GOT3 (cell line): ENCODE measurements at places on chromosomes 12 and 14.

DNA sequence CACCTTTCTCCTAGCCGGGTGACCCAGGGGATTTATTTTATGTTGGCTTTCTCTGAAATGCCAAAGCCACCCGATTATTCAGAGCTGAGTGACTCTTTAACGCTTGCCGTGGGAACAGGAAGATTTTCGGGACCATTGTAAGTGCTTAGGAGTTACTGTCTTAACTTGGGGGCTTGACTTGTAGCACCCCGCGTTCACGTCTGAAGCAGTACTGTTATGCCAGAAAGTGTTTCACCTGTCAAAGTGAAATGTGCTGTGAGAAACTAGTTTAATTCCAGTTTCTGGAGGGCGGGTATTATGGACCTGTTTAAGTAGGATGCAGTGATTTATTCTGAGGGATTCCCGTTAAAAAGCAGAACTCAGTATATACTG, 218 bp downstream of the LYSET start:
- DNase-seq = no peak

GRCh38 chr14:102902523-102903247, 19.8 kb upstream of the AMN start:
- no peak for DNase-seq

DNA sequence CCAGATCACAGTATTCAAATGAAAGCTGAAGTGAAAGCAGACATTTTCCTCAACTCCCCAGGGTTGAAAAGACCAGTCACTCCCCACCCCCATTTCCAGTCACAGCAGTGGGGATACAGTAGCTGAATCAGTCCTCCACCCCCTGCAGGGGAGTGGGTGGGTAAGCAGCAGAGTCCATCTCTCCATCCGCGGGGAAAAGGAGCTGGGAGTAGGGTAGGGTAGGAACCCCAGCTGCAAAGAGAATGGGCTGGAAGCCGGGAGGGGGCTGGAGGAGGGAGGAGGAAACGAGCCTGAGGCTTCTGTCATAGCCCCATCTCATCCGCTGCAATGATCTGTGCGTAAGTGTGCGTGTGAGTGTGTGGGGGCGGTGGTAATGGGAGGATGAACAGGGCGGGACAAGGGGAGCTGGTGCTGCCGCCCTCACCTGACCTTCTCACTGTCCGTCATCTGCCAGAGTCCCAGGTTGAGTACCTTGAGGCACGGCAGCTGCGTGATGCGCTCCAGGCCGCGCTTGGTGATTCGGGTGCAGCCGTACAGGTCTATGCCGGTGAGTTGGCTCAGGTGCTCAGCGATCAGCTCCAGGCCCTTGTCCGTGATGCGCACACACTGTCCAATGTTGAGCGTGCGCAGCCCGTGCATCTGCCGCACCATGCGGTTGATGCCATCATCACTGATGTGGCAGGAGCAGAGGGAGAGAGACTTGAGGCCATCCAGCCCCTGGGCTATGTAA, 1.8 kb downstream of the FBXL14 start:
- no peak for DNase-seq

- DNase-seq = no peak
Observed at GRCh38 chr14:23121361-23121771, 2.3 kb upstream of the CEBPE start.

DNA sequence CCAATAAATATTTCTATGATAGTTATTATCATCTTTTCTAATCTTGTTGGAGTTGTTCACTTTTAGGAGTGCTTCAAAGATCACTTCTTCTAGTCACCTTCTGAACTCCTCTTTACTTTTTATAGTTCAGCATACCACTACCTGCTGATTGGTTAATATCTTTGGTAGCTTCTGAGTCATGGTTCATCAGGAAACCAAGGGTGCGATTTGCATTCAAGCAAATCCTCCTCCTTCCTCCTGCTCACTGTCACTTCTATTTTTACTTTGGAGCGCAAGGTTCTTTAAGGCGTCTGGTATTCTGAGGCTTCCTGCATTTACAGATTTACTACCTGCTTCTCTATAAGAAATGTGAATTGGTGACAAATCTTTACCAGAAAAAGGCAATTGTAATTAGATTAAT, 24.0 kb downstream of the SYT1 start:
- no peak for DNase-seq

GRCh38 chr12:113237748-113238147, 16.5 kb downstream of the TPCN1 start:
- DNase-seq = no peak

GRCh38 chr14:77316872-77317301, 3.8 kb downstream of the POMT2 start:
- DNase-seq = no peak

- no peak for DNase-seq
Observed at GRCh38 chr12:16329594-16329993, 17.9 kb upstream of the MGST1 start.
